ENCODE measurements at places on chromosomes 5 and 9.

GRCh38 chr5:89942171-89942570, 467.4 kb downstream of the CETN3 start:
- DNase-seq, result no peak

DNA sequence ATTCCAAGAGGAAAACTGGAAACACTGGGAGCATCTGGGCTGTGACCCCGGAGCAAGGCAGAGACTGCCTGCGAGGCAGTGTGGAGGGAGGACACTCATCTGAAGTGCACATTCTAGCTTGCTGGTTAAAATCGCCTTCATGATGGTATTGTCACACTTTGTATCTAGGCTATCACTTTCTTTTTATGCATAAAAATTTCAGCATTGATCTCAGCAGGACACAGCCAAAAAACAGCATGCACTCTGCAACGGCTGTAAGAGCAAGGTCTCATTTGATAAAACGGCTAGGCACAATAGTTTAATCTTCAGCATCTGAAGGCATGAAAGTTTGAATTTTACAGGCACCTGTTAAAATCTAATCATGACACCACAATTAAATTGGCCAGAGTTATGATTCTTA, 110.8 kb upstream of the IRX1 start:
- DNase-seq, result no peak

DNA sequence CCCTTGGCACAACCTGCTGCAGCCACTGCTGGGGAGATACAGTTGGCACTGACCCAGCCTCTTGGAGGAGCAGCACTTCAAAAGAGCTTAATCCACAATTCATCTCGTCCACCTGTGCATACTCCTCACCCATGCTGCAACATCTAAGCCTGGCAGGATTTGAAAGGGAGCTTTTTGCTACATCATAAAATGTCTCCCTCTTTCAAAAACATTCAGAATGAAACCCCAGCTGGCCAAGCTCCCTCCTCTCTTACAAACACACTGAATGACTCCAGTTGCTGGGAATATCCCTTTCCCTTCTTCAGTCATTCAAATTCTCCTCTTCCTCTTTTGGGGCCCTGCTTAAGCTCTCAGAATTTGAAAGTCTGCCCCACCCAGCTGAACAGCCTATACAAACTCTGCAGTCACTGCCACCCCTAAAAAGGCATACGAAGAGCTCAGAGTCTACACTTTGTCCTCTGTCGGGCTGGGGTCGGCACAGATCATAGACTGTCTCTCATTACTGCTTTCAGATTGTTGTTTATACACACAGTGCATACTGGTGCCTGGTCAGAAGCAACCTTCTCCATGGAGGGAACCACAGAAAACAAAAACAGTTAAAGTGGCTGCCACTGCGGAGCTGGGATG, 8.8 kb upstream of the C5orf15 start:
- DNase-seq, result peak; percentile 30

DNA sequence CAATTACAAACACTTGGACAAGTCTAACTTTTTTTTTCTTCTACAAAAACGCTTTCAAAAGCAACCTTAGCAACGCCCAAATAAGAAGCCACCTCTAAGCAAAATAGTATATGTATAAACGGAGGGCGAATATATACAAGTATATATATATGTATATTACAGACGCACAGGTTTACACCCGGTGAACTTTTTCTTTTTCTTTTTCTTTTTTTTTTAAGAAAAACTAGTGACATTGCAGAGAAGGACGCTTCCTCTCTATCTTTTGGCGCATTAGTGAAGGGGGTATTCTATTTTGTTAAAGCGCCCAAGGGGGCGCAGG, 200 bp downstream of the NPR3 start:
- DNase-seq, result no peak

DNA sequence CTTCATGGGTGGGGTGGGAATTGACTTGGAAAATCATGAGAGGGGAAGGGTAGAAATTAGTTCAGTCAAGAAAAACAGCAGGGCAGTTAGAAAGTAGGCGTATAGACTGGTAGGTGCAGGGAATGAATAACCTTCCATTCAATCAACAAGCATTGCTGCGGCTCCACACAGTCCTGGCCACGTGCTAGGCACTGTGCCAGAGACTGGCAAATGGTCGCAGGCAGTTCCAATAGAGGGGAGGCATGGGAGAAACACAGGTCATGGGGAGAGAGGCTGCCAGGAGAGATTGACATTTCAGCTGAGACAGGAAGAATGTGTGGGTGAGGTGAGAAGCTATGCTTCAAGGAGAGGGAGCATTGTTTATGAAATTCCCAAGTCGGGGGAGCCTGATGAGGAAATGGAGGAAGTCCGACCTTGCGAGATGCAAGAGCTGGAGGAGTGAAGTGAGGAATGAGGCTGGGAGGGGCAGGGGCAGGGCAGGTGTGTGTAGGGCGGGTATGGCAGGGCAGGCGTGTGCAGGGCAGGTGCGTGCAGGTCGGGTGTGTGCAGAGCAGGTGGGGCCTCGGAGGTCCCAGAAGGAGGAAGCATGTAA, 54.4 kb upstream of the PPARGC1B start:
- no peak for DNase-seq

DNA sequence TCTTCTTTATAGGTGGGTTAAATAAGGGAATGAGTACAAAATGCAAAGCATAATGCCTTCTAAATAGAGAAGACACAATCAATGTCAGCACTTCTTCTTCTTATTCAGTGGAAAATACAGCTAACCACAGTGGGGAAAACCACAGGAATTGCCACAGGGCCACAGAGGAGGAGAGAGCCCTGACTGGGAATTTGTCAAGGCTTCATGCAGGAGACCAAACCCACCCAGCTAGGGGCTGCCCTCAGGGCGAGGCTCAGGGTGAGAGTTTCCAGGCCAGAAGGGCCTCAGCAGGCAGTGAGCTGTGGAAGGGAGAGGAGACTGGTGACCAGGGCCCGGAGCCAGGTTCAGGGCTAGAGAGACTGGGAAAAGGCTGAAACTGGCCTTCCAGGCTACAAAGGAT, 279.1 kb downstream of the MSX2 start:
- no peak for DNase-seq

DNA sequence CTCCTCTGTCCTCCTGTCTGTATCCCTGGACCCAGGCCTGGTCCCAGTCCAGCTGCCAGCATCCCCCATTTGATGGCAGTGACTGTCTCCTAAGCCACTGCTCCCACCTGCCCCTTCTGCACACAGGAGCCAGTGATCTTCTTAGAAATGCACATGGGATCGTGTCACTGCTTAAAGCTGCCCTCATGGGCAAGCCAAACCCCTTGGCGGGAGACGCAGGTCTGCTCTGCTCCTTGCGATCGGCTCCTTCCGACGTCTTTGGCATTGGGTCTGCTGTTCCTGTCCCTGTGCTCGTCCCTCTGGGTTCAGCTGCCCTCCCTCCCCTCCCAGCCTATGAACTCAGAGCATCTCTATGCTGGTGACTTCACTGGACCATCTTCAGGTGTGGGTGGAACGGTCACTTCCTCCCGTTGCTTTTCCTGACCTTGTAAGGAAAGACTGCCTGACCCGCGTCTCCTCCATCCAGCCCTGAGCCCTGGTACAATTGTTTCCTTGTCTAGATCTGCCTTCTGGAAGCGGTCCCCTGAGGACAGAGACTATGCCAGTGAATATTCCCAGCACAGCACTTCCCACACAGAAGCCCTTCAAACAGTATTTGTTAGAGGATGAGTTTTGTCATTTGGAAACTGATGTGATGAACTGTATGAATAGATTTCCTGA, 116.5 kb downstream of the ZNF354C start:
- no peak for DNase-seq

DNA sequence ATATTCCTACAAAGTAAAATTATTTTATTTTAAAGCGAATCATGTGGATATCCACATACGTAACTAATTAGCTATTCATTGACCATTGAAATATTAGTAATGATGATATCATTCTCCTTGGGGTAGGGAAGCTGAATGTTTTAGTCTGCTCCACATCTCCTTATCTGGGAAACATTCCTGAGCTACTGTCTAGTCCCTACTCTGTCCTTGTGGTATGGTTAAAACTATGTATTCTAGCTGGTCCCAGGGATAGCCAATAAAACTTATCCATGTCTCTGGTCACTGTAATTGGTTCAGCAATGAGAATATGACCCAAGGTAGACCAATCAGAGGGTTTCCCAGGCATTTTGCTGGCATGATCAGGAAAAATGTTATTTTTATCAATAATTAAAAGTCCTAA, 76.0 kb upstream of the DAP start:
- no peak for DNase-seq

DNA sequence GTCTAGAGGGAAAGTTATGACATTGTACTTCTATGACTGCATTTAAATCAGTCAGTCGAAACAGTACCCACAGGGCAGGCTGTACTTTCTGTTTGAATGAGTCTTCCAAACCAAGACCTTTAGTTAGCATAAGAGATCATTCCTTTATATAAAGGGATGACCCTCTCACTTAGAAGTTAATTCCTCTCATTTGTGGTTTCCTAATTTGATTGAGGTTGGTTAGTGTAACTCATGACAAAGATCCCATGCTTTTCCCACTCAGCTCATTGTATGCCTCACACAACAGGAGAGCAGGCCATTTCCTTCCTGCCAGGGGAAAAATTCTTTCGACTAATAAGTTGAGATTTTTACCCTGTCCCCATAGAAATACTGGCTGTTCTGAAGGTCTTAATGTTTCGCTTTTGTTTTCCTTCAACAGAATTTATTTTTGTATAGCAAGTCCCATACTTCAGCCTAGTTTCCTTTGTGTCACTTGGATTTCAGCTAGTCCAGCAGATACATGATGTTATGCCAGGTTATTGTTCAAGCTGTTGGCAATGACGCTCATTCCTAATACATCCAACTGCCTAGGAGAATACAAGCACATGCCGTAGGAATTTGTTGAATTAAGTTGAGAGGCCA, 500.7 kb downstream of the SPATA31D1 start:
- no peak for DNase-seq

DNA sequence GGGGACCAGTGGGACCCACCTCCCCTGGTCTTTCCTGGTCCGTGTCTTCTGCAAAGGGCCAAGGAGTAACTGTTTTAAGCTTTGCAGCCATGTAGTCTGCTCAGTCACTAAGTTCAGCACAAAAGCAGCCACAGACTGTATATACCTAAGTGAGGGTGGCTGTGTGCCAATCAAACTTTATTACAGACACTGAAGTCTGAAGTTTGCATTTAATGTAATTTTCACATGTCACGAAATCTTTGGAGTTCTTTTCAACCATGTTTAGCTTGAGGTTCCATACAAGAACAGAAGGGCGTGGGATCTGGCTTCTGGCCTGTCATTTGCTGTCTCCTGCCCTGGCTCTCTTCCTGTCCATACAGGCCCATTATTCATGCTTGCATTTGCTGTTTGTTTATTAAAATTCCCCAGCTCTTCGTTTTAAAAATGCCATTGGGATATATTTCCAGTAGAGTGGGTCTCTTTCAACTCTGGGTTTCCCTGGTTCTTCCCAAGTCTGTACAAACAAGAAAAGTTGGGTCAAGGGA, 64.2 kb upstream of the ECM2 start:
- DNase-seq, result no peak

DNA sequence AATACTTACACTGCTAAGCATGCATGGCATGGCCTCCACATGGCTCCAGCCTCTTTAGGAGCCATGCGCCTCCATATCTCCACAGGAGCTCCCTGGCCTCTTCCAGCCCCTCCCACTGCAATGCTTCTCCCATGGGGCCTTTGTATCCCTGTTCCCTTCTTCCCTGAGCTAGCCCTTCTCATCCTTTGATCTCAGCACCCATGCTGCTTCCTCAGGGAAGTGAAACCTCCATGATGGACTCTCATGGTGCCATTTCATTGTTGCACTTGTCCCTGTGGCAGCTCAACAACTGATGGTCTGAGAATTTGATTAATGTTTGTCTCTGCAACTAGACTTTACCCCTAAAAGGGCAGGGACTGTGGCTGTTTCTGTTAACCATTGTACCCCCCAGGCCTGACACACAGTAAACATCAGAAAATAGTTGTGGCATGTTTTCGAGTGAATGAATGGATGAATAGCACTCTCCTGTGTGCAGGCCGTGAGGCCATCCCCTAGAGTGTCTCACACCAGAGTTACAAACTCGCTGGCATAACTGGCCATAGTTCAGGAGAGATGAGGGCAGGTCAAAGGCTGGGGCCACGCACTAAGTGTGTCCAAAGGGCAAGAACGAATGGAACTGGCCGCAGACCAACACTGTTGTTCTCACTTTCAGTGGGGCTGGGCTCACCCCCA, 6.6 kb downstream of the IDNK start:
- no peak for DNase-seq

GRCh38 chr9:76878933-76879332, 27.0 kb downstream of the PRUNE2 start:
- no peak for DNase-seq

DNA sequence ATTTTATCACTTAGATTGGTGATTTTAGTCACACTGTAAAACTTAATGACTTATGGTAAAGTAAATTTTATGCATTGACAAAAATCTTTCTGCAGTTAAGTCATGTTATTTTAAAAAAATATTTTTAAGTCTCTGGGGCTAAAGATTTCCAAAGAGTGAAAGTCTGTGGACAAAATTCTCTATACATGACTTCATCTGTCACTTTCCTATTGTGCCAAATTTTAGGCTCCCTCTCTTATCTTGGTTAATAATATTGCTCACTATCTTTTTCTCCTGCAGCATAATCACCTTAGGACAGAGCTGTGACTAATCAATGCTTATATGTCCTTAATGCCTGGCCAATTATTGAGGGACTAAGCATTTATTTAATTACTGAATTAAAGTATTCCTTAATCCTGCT, 15.2 kb downstream of the LURAP1L start:
- no peak for DNase-seq

- DNase-seq, result no peak
Measured at GRCh38 chr9:107737987-107738743, 248.6 kb upstream of the KLF4 start.

DNA sequence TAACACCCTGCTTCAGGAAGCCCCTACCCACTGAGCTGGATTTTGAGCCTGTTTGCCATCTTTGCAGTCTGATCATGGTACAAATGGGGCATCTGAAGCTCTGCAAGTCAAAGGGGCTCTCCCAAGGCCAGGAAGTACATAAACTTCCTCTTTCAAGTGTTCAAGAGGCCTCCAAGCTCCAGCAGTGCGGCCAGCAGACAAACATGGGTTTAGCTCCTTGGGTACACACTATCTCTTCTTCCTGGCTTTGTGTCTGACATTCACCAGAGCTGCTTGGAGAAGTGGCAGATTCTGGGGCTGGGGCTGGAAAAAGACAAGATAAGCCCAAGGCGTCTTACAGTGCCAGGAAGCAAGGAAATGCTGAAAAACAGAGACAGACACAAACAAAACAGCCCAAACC, 34.1 kb downstream of the LAMC3 start:
- DNase-seq, result no peak

DNA sequence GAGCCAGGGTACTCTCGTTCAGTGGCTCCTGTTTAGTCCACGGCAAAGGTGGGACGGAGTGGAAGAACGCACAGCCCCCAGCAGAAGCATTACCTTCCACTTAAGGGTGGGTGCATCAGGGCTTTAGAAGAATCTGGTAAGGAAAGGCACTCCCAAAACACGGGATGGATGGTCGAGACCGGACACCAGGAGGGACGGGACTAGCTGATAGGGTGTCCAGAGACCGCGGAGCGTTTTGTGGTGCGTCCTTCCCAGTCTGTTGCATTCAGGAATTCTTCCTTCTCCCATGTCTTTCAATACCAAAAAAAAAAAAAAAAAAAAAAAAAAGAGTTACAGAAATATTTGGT, 545 bp upstream of the CTSV start:
- no peak for DNase-seq

GRCh38 chr9:20550326-20550725, 72.0 kb downstream of the MLLT3 start:
- DNase-seq, result no peak

- no peak for DNase-seq
Measured at GRCh38 chr5:140073296-140073695, 30.2 kb upstream of the NRG2 start.
